ENCODE measurements at places on chromosomes 5 and 9.

GRCh38 chr5:76274571-76274970 lies 128.5 kb upstream of the IQGAP2 start:
- DNase-seq, result no peak

DNA sequence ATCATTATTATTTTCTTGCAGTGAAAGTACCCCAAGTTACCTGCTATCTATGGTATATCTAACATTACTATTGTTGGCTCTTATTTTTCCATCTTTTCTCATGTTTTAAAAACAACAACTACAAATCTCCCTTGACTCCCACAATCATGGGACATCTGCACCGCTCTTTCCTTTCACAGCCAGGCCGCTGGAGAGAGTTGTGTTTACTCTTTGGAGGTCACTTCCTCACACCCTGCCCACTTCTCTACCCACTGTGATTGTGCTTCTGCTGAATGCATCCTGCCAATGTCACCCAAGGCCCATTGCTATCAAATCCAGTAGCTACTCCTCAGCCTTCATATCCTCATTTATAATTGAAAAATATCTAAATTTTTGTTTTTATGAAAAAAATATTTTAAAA lies 29.7 kb downstream of the SLC28A3 start:
- DNase-seq, result no peak

GRCh38 chr9:32385885-32386283 lies 1.4 kb downstream of the ACO1 start:
- no peak for DNase-seq

DNA sequence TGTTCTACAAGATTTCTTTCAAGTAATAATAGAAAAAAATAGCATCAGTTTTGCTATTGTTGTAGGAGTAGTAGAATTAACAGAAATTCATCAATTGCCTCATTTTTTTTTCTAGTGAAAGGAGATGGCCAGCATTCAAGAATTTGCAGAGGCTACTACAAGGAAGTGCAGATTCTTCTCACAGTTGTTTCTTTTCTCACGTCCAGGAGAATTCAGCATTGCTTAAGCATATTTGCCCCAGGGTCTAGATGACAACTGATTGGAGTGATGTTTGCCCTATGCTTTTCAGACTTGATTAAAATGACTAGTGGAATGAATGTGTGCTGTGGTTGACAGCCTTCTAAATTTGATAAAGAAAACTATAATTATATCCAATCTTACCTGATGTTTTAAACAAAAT lies 46.6 kb upstream of the SLC12A2 start:
- no peak for DNase-seq

DNA sequence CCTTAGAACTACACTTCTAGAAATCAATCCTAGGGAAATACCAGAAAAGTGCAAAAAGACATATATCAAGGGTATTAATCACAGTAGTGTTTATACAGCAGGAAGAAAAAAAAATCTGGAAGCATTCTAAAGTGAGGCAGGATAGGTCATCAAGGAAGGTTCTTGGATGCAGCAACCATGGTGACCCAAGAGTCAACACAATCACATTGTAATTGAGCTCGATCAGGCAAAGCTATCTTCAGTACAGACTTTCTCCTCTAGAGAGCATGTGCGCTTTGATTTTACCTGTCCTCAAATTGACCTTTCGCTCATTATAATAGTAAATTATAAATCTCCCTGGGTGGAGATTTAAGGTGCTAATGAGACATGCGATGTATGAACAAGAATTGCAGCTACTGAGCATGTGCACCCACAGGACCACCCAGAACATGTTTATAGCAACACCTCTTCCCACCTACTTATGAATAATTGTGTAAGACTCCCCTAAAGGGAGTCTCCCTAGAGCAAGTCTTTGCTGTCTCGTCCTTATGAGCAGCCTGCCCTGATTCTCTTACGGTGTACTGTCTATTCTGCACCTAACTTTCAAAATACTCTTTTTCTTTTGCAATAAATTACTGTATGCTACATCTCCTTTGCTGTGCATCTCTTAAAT lies 297.7 kb downstream of the ATPSCKMT start:
- no peak for DNase-seq

GRCh38 chr5:56685503-56686217 lies 129.7 kb upstream of the MAP3K1 start:
- DNase-seq, result no peak

DNA sequence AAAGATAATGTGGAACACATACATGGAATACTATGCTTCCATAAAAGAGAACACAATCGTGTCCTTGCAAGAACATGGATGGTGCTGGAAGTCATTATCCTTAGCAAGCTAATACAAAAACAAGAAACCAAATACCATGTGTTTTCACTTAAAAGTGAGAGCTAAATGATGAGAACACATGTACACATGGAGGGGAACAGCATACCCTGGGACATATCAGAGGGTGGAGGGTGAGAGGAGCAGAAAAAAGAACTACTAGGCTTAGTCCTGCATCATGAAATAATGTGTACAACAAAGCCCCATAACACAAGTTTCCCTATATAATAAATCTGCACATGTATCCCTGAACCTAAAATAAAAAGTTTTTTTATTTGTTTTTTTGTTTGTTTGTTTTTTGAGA lies 855.5 kb upstream of the NUDT12 start:
- DNase-seq, result no peak

- DNase-seq, result no peak
These were observed 404.6 kb downstream of the DMRT2 start for GRCh38 chr9:1454616-1455347.

DNA sequence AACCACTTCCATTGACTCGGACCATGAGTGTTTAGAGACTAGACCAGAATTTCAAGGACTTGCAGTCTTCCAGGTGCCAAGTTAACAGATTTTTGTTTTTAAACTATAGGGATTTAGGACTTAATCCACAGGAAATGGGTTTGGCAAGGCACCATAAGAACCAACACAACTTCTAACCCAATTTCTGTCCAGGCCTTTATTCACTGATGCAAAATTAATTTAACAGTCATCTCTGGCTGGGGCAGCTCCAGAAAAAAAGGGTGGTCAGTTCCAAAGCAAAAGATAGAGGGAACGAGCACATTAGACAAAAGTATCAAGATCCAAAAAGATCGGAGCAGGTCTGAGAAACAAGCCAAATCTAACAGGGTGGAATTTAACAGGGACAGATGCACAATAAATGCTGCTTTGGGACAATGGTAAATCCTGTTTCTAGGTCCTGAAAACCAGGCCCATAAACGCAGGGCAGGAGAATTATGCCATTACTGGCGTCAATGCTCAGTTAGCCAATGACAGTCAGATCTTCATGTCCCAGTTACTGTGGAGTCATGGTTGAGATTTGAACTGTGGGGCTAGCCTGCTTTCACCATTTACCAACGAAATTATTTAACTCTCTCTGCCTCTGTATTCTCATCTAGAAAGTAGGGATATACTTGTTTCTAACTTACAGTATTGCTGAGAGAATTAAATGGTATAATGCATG lies 590.8 kb upstream of the BRINP1 start:
- no peak for DNase-seq

GRCh38 chr9:98570055-98570454 lies 138.7 kb downstream of the GABBR2 start:
- no peak for DNase-seq

GRCh38 chr9:107439991-107440456 lies 49.5 kb downstream of the KLF4 start:
- DNase-seq, result no peak

- DNase-seq, result no peak
These were observed 433.9 kb upstream of the SLC30A5 start for GRCh38 chr5:68659881-68660280.

DNA sequence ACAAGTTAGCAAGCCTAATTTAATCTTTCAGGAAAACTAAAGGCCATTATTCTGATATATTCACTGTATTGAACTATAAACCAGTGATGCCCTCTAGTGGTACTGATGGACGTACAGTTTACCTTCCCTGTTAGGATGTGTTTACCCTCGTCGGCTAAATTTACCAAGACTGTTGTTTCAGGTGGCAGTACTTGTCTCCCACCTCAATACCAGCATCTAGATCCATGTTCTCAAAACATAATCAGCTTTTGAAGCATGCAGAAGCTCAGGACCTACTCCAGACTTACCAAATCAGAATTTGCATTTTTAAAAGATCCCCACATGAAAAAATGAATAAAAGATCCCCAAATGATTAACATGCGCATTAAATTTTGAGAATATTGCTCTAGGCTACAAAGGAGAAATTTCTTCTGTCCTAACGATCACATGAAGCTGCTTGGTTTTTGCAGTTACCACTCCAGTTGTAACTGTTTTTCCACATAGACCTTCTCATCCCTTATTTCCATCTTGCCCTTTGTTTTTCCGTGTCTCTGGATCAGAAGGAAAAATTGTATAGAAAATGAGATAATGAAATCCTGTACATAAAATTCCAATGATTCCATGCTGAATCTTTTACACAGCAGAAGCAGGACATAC lies 3.2 kb upstream of the BAAT start:
- DNase-seq, result no peak

- DNase-seq, result no peak
These were observed 15.3 kb downstream of the HSPA9 start for GRCh38 chr5:138559937-138560336.

- no peak for DNase-seq
These were observed 32.8 kb upstream of the TNFAIP8 start for GRCh38 chr5:119322948-119323537.

- DNase-seq, result no peak
These were observed 20.9 kb upstream of the LURAP1L start for GRCh38 chr9:12753931-12754330.

DNA sequence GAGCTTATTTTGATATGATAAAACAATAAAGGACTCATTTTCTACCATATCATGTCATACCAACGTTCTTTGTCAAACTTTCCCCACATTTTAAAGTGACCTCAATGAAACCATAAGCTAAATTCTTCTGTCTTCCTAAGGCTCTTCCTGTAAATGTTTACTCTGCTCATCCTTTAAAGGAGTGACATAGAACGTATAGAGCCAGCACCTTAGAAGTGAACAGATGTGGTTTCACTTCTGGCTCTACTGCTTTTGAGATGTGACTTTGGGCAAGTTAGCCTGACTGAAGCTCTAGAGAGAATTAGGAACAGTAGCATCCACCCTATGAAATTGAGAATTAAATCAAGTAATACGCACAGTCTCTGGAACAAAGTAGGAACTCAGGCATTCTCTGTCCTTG lies 24.1 kb downstream of the SAR1B start:
- DNase-seq, result no peak

DNA sequence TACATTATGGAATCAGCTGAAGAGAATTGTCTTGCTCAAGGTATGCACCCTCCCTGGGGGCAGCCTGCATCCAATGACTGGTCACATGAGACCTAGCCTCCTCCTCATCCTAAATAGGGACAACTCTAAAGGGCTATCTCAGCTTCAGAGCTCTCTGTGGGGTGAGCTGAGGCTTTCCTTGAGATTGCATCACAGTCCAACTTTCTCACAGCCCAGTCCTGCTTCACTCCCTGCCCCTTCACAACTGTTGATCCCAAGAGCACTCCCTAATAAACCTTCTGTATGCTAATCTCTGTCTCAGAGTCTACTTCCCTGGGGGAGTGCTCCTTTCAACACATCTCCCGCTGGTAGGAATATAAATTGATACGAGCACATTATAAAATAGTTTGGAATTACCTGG lies 44.1 kb upstream of the ERBIN start:
- DNase-seq, result no peak

- no peak for DNase-seq
These were observed 6.1 kb upstream of the PANK3 start for GRCh38 chr5:168585119-168585856.

- no peak for DNase-seq
These were observed 45.1 kb upstream of the PUM3 start for GRCh38 chr9:2889023-2889422.
